Sigmoid colon (tissue), 7 donors: ENCODE measurements at places on chromosomes 6 and 20.

DNA sequence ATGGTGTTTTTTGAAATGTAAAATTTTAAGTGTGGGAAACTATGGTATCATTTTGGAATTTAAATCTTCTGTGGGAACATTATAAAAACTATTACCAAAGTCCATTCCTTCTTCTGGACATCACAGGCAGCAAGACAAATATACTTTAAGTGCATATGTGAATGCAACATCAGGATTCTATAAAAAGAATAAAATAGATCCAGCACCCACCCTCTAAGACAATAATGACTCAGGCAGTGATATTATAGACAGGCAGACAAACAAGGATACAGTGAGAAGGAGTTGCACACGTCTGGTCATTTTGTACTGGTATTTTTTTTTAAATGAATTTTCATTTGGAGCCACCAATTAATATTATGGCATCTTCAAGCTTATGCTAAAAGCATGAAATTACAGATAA, 21.1 kb upstream of the NEDD9 start:
- H3K4me3 ChIP-seq = no peak overlapping the region
- H3K27ac ChIP-seq = no peak overlapping the region
- no peaks in the 10 kb centered on the region for H3K27me3 ChIP-seq
- H3K4me1 ChIP-seq = peaks cover 15% of the 10 kb centered on the region
- DNase-seq = no peak

DNA sequence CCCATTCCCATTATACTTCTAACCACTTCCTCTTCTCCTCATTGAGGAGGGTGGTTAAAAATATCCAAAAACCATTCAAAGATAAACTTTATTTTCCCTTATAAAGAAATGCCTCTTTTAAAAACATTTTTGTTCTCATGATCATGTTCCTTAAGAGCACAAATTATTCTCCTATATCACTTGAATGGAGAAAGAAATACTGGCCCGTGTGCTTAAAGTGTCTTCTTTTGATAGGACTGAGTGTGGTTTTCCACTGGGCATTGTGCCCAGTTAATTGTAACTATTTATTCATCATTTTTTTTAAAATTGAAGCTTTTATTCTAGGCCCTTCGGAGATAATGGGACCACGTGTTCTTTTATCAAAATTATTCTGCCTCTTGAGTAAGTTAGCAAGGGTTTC, 871.5 kb downstream of the QKI start:
- no peaks in the 10 kb centered on the region for H3K36me3 ChIP-seq
- no peak overlapping the region for H3K4me3 ChIP-seq
- no peak overlapping the region for H3K27ac ChIP-seq
- no peaks in the 10 kb centered on the region for H3K27me3 ChIP-seq
- DNase-seq = no peak

DNA sequence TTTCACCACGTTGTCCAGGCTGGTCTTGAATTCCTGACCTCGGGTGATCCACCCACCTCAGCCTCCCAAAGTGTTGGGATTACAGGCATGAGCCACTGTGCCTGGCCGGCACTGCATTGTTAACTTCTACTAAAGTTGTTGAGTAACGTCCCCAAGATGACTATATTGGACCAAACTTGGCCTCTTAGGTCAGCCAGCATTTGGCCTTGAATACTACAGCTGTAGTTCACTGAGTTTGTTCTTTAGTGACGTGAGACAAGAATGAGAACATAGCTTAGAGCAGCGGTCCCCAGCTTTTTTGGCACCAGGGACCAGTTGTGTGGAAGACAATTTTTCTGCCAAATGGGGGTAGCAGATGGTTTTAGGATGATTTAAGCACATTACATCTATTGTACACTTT, 237.1 kb downstream of the TBC1D7 start:
- H3K27me3 ChIP-seq = no peaks in the 10 kb centered on the region
- no peak for DNase-seq
- no peak overlapping the region for H3K4me3 ChIP-seq
- no peaks in the 10 kb centered on the region for H3K36me3 ChIP-seq
- H3K4me1 ChIP-seq = no peaks in the 10 kb centered on the region
- H3K27ac ChIP-seq = no peak overlapping the region

DNA sequence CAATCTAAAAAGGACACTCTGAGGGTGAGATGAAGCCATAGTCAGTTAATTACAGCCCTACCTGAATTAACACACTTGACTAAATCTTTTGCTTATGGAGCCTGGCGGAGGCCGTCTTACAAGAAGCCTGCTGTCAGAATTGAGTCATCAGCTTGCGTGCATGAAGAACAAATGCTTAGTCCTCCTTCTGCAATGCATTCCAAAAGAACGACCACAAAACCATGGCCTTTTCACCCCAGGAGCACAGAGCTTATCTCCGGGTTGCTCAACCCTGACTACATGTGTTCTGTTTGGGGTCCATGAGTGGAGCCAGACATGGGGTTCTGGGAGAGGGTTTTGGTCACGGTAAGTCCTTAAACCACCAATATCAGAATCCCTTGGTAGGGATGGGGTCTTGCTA, 318.1 kb downstream of the CLIC5 start:
- H3K4me3 ChIP-seq = no peak overlapping the region
- peaks cover 6% of the 10 kb centered on the region for H3K4me1 ChIP-seq
- no peak overlapping the region for H3K27ac ChIP-seq
